ENCODE measurements at places on chromosomes 3 and 15.

GRCh38 chr15:68910816-68911215 lies 19.5 kb upstream of the SPESP1 start:
- DNase-seq = no peak

- no peak for DNase-seq
These were observed 8.0 kb downstream of the RNU5B-1 start for GRCh38 chr15:65312400-65312916.

DNA sequence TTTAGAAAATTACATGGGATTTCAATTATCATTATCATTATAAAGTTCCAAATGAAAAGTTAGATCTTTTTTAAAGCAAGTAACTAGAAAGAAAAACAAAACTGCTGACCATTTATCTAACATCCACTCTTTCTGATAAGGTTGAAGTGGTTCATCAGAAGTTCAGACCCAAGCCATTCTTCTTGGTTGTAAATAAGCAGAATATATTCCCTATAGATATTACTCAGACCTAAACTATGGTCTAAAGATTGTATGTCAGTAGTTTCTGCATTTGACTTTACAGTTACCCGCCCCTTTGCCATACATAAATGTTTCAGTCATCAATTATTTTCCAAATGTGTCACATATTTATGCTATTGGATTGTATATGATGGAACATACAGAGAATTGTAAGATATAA lies 136.7 kb downstream of the PLOD2 start:
- DNase-seq = no peak

- peak; percentile 52 for DNase-seq
These were observed 23.9 kb upstream of the TXNRD3 start for GRCh38 chr3:126678693-126679317.

- peak; percentile 18 for DNase-seq
These were observed 654.4 kb upstream of the ADAMTS9 start for GRCh38 chr3:65342084-65342683.

GRCh38 chr3:160450846-160451245 lies 1.3 kb upstream of the TRIM59 start:
- DNase-seq = no peak

GRCh38 chr3:152040319-152040718 lies 166.9 kb downstream of the SUCNR1 start:
- DNase-seq = no peak

DNA sequence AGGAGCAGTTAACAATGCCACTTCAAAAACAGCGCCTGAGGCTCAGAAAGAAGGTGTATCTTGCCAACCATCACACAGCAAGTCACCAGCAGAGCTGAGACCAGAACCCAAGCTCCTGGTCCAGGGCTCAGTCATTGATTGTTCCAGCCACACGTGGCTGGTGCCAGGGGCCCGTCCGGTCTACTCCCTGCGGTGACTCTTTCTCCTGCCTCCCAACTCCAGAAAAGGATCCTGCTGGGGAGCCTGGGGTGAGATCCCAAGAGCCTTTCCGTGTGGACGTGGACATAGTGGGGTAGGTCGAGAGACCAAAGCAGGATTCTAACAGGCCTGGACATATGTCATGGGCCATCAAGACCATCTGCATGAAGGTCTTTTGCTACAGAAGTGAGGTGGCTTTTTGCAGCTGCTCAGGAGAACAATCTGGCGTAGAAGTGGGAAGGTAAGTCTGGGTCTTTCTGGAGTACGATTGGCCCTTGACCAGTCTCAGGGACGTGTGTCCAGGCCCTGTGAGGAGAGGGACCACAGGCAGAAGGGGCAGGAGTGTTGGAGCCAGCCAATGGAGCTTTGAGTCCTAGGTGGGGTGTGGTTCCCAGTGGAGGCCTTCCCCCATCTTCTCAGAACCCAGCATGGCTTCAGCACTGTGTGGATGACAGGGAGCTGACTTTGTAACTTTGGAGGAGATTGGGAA lies 105.4 kb downstream of the HMG20A start:
- DNase-seq = no peak

- no peak for DNase-seq
These were observed 18.7 kb upstream of the PTPN9 start for GRCh38 chr15:75597667-75598341.

DNA sequence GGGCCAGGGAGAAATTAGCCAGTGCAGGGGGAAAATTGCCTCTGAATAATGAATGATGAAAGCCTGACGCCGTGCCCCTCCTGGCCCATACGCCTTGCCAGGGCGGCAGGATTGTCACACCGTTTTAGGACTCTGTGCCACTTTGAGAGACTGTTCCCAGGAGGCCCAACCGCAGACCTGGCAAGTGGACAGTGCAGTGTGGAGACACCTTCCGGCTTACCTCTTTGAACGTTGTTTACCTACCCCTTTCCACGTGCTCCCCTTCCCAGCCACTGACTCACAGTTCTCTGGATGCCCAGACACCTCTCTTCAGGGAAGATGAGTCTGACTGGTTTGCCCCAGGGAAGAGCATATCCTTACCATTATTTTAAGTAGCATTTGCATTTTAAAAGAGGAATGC lies 84.0 kb upstream of the PXYLP1 start:
- DNase-seq = no peak

DNA sequence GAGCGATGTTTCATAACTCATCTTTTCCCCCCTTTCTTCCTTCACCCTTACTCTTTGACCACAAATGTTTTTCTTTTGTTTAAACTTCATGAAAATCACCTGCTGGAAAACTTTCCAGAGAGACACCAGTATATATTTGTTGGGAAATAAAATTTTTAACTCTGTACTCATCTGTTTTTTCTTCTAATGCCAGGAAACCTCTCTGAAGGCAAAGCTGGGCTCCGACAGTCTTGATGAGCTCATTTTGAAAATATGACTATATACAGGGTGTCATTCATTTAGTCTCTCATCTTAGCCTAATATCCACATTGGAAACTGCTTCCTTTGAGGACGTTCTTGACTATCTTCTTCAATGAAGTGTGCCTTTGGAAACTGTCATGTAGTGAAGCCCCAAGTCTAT lies 339.6 kb upstream of the ROBO2 start:
- no peak for DNase-seq

DNA sequence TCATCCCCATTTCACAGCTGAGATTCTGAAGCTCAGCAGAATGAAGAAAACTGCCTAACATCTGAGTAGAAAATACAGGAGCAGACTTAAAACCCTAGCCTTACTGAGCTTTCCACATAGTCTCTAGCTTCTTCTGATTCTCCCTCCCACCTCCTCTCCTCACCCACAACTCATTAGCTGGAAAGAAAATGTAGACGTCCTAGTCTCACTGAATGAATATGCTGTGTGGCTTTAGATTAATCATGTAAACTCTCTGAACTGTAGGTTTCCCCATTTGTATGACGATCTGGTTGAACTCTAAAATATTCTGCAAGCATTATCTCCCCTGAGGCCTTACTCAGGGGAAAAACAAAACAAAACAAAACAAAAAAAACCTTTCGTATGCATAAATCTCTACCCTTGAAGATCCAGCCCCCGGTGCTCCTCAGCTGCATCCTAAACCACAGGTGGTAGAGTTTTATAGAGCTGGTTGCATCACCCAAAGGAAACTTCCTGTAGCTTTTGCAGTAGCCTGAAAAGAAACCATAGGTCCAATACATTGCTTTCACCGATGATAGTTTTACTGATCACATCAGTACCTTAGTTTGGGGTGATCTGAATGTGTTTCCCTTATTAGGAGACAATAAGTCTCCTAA lies 40.6 kb downstream of the FOXB1 start:
- DNase-seq = no peak

GRCh38 chr3:59235634-59236012 lies 185.8 kb upstream of the CFAP20DC start:
- no peak for DNase-seq

GRCh38 chr3:117380631-117381030 lies 671.1 kb downstream of the TUSC7 start:
- no peak for DNase-seq

DNA sequence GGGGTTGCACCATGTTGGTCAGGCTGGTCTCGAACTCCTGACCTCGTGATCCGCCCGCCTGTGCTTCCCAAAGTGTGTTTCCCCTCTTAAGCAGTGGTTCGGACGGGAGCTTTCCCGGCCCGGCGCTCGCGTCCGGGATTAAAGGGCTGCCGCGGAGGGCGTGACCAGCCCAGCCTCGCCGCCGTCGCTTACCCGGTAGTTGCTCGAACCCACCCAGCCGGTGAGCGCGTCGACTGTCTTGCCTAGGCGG lies 513 bp downstream of the CLASP2 start:
- peak; percentile 49 for DNase-seq

- no peak for DNase-seq
These were observed 430.0 kb downstream of the ROBO1 start for GRCh38 chr3:79337798-79338197.
